ENCODE measurements at places on chromosomes 5 and 9.

- no peak for DNase-seq
Observed at GRCh38 chr9:37471942-37472684, 6.9 kb upstream of the ZBTB5 start.

DNA sequence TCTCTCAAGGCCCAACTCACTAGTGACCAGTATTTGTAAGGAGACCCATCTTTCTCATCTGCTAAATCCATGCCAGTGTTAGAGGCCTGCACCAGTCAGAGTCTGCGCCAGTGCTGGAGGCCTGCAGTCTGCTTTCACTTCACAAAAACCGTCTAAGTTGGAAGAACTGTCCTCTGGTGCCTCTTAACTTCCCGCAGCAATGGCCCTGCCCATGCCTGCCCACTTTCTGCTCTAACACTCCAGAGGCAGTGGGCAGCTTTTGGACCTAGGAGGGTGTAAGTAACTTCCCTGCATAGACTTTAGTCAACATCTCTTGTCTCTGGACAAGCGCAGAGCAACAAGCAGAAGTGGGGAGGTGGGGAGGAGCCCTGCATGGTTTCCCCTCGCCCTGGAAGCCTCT lies 152.9 kb downstream of the AUH start:
- DNase-seq = no peak

DNA sequence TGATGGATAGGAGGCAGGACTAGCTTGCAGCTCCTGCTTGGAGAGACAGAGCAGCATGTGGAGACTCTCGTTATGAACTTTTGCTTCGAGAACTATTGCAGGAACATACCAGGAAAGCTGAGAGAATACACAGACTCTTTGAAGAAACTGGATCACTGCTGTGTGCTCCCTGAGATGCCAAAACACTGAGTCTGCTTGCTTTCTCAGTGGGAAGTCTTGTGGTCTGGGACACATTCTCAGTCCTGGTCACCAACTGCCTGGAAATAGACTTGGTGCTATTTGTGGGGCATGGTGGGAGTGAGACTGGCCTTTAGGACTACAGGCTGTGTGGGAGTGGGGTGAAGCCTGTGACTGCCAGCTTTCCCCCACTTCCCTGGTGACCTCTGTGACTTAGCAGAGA lies 252.6 kb downstream of the MED10 start:
- DNase-seq = no peak

DNA sequence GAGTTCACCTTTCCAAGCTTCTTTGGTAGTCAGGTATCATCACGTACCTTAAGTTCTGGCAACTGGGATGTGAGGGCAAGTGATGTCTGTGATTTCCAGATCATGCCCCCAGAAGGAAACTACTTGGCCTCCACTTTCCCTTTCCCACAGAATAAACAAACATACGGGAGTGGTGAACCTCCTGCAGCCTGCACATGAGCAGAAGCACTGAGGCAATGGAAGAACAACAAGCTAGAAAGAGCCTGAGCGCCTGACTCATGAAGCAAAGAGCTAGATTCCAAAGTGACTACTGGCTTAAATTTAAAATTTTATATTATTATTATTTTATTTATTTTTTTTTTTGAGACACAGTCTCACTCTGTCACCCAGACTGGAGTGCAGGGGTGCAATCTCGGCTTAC lies 35.0 kb downstream of the ARL15 start:
- DNase-seq = no peak

GRCh38 chr9:117344892-117345660 lies 69.8 kb downstream of the ASTN2 start:
- peak; percentile 57 for DNase-seq

DNA sequence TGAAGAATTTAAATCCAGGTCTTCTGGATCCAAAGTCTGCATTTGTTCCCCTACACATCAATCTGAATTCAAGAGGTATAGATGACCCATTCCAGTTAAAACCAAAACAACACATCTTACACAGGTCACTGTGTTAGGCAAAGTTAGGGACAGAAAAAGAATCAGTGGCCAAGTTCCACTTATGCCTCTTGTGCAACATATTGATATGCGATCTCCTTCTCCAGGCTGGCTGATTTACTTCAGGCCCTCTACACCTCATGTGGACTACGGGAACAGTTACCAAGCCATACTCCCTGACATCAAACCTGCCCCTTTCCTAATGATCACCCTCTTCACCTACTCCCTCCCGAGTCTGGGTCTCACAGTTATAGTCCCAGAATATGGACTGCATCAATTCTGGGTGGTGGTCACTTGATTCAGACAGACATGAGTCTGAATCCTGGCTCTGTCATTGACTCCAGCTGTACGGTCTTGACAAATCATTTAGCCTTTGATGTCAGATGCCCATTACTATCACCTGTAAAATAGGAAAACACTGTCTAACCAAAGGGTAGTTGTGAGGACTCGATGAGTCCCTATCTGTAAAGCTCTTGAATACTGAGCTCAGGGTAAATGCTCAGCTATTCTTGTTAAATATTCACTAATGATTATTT lies 26.0 kb downstream of the GOLGA1 start:
- DNase-seq = no peak

DNA sequence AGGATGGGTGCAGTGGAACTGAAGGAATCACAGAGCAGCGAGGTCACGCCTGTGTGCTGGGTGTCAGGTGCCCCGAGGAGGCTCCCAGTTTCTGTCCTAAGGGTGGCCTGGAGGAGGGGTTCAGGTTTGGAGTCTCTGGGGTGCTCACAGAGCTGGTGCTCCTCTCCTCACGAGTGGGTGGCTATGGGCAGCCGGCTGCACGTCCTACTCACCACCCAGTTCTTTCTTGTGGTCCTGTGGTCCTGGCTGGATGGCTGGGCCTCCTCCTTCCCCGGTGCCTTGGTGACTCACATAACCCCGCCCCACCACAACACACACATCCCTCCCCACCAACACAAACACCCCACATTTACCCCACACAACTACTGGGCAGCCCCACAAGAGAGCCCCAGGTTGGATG lies 9.9 kb upstream of the PTGS1 start:
- DNase-seq = no peak

- DNase-seq = no peak
Observed at GRCh38 chr9:134989206-134990065, 71.7 kb upstream of the FCN1 start.

DNA sequence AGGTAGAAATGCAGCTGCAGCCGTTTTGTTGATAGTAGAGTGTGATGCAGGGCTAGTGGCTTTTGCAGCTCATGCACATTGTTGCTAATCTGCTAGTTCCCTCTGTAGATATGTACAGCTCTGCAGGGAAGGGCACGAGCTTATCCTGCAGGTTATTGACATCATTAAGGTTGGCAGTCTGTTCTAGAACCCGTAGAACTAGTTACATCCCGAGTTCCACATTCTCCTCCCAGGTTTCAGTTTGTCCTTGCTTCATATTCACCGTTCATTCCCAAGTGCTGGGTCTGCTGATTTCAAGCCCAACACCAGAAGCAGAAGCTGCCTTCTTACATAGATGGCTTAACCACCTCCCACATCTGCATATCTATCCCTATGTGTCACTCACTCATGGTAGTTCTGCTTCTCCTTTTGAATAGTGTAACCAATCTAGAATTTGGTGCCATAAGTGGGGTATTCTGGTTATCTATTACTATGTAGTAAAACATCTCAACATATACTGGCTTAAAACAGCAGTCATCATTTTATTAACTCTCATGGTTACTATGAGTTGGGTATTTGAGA lies 38.1 kb downstream of the CRHBP start:
- DNase-seq = no peak

DNA sequence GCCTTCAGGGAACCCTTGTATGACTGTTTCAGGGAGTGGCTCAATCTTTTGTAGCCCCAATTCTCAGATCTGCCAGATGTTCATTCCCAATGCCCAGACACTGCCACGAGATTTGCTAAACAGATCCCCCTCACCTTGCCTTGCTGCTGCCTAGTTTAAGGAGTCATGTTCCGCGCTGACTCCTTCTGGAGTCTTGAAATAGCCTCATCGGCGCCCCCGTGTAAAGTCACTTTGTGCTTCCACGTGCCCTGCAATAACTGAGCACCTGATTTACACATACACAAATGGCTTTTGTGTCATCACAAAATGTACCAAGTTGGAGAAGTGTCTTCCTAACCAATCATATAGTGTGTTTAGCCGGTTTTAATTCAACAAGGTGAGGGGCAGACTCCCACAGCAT lies 62.3 kb downstream of the PRRT1B start:
- no peak for DNase-seq

All from DMS79 (cell line).